ENCODE measurements at places on chromosomes 1 and 21.

GRCh38 chr1:42334240-42335049 is 590 bp downstream of the FOXJ3 start:
- peak; percentile 65 for DNase-seq

DNA sequence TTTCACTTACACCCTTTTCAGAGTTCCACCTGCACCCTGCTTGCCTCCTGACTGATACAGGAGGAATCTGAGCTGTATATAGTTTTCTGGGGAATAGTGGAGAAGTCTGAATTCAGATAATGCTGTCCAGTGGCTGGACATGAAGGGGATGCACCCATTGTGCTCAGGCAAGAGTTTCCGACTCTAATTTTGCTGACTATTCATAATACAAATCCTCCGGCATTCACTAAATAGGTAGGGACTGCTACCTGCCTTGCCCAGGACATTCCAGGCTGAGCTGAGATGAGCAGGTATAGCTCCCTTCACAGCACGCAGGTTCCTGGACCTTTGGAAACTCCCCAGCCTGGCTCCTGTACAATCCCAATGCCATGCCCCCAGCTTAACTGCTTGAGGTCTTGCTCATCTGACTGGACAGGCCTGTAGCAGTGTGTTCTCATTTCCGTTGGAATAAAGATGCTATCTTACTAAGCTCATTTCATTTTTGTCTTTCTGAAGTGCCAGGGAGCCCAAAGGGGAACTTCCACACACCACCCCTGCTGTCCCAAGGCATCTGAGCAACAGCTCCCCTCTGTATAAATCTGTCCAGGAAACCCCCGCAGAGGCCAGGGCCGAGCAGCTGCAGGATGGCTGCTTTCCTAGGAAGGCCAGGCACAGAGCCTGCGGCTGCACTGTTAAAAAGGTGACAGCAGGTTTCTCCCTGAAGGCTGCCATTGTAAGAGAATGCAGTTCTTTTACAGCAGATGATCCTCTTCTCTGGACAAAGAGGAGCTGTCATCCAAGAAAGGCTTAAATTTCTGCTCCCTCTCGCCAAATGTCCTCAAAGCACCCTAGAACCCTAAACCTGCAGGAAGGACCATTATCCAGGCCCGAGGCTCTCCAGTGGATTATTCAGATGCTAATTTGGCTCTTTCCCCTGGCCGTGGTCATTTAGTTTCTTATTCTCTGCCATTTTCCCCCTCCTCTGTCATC is 21.7 kb upstream of the VASH2 start:
- DNase-seq: peak; percentile 57

GRCh38 chr1:55010194-55010886 is 11.6 kb downstream of the BSND start:
- no peak for DNase-seq

DNA sequence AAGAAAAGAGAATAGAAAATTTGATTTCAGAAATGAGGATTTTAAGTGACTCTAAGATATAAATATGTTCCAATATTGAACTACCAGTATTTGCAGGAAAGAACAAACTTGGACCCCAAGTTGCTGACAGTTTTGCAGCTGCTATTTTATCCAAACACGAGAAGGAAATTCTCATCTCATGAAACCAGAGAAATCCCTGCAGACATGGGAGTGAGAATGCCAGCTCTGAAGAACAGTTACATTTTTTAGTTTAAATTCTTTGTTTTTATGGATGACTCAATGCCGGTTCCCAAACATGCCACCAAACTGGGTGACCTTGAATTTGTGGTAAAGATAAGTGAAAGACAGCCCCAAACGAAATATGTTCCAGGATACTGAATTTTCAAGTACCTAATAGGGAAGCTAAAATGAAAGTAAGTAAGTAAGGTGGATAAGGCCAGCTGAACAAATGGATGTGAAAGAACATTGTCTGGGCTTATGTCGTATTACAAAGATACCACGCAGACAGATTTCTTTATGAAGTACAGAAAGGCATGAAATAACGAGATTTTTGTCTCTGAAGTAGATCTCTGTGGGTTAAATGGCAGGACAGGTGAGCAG is 19.9 kb downstream of the TLR5 start:
- no peak for DNase-seq

GRCh38 chr1:220407191-220407590 is 120.7 kb upstream of the MARK1 start:
- no peak for DNase-seq
